ENCODE measurements at places on chromosomes 4 and X. TPM values are rescaled to one million over a fixed set of nuclear protein-coding genes. Genes with fewer than 3 reads are reported as not detected.

DNA sequence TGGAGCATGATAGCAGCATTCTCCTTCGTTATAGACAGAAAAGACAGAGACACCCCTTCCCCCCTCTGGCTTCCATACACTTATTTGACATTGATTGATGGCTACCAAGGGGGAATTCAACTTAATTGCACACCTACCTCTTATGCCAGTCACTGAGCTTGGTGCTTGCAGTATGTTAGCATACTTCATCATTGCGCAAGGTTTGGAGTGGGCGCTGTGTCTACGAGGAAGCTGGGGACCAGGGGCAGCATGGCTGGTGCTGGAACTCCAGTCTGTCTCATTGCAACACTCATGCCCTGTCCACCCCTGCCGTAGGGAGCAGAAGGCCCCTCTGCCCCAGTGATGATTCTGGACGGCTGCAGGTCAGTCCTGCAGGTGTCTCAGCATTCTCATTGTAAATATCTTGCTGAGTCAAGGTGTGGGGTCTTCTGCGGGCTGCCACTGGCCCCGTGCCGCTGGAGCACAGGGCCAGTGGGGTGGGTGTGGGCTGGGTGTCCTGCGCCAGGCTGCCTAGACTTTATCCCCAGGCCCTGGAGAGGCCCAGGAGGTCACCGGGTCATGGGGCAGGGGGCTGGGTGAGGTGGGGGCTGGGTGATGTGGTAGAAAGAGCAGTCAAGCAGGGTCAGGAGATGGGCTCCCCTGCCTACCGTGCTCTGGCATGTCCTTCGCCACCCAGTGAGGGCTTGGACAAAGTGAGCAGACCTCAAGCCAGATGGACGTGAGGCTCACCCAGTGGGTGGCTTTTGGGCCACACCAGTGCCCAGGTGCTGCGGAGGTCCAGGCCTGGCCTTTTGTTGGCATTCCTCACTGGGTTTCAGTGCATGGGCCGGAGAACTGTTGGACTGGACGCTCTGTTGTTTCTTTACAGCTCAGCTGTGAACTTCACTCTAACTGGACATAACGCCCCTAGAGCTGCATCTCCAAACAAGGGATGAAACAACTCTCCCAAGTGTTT lies 85.5 kb downstream of the PSAPL1 start:
- no peak for DNase-seq

DNA sequence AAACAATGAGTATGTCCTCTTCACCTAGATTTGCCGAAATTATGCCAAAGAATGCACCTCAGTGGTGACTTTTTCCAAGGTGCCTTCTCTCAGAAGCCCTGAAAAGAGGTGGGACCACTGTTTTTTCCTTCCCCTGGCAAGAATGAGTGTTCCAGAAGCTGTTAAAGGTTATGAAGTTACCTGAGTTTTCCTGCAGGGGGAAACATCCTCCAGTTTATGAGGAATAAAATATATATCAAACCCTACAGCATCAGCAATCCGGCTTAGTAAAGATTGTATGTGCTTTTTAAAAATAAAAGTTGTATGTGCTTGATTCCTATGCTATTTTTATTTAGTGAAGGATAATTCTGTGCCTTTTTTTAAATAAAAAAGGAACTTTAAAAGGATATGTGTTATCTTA lies 73.3 kb downstream of the RBM46 start:
- no peak for DNase-seq

DNA sequence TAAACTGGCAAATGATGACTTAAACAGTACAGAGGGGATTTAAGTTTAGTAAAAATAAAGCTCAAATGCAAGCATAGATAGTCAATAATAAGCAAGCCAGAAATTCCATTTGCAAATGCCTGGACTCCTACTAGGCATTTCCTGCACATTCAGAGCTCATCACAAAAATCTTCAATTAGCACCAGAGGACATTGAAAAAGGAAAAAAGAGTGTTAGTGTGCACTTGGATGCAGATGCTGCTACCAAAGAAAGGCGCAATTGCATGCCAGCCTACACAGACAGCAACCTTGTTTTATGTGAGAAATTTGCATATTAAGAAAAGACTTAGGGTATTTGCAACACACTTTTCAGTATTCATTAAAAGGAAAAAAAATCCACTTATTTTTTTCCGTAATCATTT lies 282.1 kb downstream of the GRIA2 start:
- DNase-seq = no peak

DNA sequence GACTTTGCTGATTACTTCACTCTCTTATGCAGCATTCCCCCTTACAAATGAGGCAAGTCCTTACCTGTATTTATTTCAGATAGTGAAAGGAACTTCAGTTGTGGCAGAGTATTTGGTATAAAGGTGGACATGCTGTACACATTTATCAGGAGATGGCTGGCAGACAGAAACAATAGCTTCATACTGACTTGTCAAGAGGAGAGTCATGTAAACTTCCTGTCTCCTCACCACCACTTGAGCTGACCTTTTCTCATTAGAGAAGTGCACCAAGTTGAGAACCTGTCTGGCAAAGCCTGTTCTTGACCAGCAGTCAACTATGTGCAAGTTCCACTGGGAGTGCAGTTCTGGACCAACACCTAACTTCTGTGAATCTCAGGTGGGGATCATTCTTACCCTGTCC lies 80.8 kb downstream of the LARP1B start:
- DNase-seq = no peak

- peak; percentile 38 for DNase-seq
Observed at GRCh38 chr4:4606321-4606720, 64.5 kb upstream of the STX18 start.

DNA sequence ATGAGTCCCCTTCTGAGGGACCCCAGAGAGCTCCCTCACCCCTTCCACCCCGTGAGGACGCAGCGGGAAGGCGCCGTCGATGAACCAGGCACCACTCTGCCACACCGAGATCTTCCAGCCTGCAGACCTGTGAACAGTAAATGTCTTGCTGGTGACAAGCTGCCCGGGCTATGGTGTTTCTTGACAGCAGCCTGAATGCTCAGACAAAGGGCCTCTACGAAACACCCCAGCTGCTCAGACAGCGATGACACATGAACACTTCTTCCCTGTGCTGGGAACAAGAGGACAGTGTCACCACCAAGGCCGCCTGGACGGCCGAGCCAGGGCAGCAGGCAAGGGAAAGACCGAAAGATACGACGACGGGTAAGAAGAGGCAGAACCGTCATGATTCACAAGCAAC lies 30.6 kb upstream of the GTPBP6 start:
- DNase-seq = no peak

FAM9C gene
- not detected for total RNA-seq

TEX13C gene
- total RNA-seq = 14.9 TPM

ZNF157 gene
- total RNA-seq = 0.06 TPM

MAEA gene
- 68.7 TPM for total RNA-seq

CSAG3 gene
- total RNA-seq = 2.2 TPM

UGT2B11 gene
- not detected for total RNA-seq
